Pulmonary artery endothelial cell (primary cell): ENCODE measurements at places on chromosomes 7 and 10. TPM values are rescaled to one million over a fixed set of nuclear protein-coding genes. Genes with fewer than 3 reads are reported as not detected.

Gene NKX1-2
- not detected in 2 replicates for total RNA-seq

Gene EBF3
- 0.07 and 0.14 TPM in 2 replicates for total RNA-seq

Gene PKD1L1
- 1.1 and 2.1 TPM in 2 replicates for total RNA-seq

Gene TAC1
- total RNA-seq, result not detected in 2 replicates

Gene KAZALD1
- 1.1 TPM in 2 replicates for total RNA-seq

Gene SLC26A3
- not detected in 2 replicates for total RNA-seq

Gene PRR15
- total RNA-seq, result 3.2 and 5.8 TPM in 2 replicates

Gene MGMT
- 4.6 and 9.9 TPM in 2 replicates for total RNA-seq

Gene UBE3C
- 115 and 117 TPM in 2 replicates for total RNA-seq

Gene HEPACAM2
- 0.07 TPM in 1 of 2 replicates, not detected in the other for total RNA-seq

Gene EPHA1
- under 0.01 and 0.07 TPM in 2 replicates for total RNA-seq

Gene PRTFDC1
- total RNA-seq, result 6.7 and 22.5 TPM in 2 replicates

Gene SLIT1
- under 0.01 and 0.04 TPM in 2 replicates for total RNA-seq

Gene ASB4
- under 0.01 TPM in 1 of 2 replicates, not detected in the other for total RNA-seq

Gene HOXA2
- total RNA-seq, result 0.59 and 1.0 TPM in 2 replicates

Gene ADAM8
- total RNA-seq, result 0.33 and 0.46 TPM in 2 replicates

Gene CRHR2
- total RNA-seq, result not detected in 2 replicates

Gene WNT8B
- total RNA-seq, result not detected in 2 replicates

Gene COL13A1
- total RNA-seq, result 33.6 and 68.0 TPM in 2 replicates

Gene FFAR4
- total RNA-seq, result not detected in 2 replicates

Gene ALOX5
- 0.18 and 0.40 TPM in 2 replicates for total RNA-seq

Gene TMEM176B
- total RNA-seq, result not detected in 2 replicates

Gene ZNF212
- 4.9 and 5.6 TPM in 2 replicates for total RNA-seq

Gene TAS2R5
- total RNA-seq, result 0.53 and 0.74 TPM in 2 replicates

Gene OR2A25
- total RNA-seq, result not detected in 2 replicates

Gene ADCY1
- 0.26 and 0.32 TPM in 2 replicates for total RNA-seq

Gene HTRA1
- 68.1 and 94.2 TPM in 2 replicates for total RNA-seq

Gene CALML3
- not detected in 2 replicates for total RNA-seq

Gene FAM149B1
- total RNA-seq, result 27.4 and 32.2 TPM in 2 replicates

Gene RARRES2
- not detected in 2 replicates for total RNA-seq

Gene GIMAP2
- total RNA-seq, result 41.5 and 82.2 TPM in 2 replicates
